Glomerular endothelial cell (primary cell): ENCODE measurements at places on chromosomes 6 and 20. TPM values are rescaled to one million over a fixed set of nuclear protein-coding genes. Genes with fewer than 3 reads are reported as not detected.

FOXQ1 gene
- total RNA-seq, result not detected in 2 replicates

GMNN gene
- 8.7 and 20.0 TPM in 2 replicates for total RNA-seq

RSPO4 gene
- total RNA-seq, result not detected in 2 replicates

FNDC11 gene
- 0.44 and 0.99 TPM in 2 replicates for total RNA-seq

C20orf144 gene
- not detected in 2 replicates for total RNA-seq

GPLD1 gene
- 0.18 TPM in 1 of 2 replicates, not detected in the other for total RNA-seq

TNFRSF6B gene
- 96.8 and 186 TPM in 2 replicates for total RNA-seq

PKHD1 gene
- 0.06 and 0.53 TPM in 2 replicates for total RNA-seq

TXNDC5 gene
- 673 and 1,031 TPM in 2 replicates for total RNA-seq

RIPPLY2 gene
- not detected in 2 replicates for total RNA-seq

FRK gene
- total RNA-seq, result 0.06 and 0.53 TPM in 2 replicates

PDE7B gene
- 17.0 and 37.7 TPM in 2 replicates for total RNA-seq

CYP21A2 gene
- total RNA-seq, result not detected in 2 replicates

CST2 gene
- total RNA-seq, result not detected in 2 replicates

SNRPB gene
- 349 and 358 TPM in 2 replicates for total RNA-seq

PAX1 gene
- total RNA-seq, result not detected in 2 replicates

RIN2 gene
- total RNA-seq, result 131 and 143 TPM in 2 replicates

MRAP2 gene
- total RNA-seq, result 0.23 TPM in 1 of 2 replicates, not detected in the other

DNAH8 gene
- total RNA-seq, result 0.06 TPM in 1 of 2 replicates, not detected in the other

SCP2D1 gene
- not detected in 2 replicates for total RNA-seq

TRIM31 gene
- total RNA-seq, result not detected in 2 replicates

PLN gene
- total RNA-seq, result 0.18 TPM in 1 of 2 replicates, not detected in the other

SLC22A1 gene
- total RNA-seq, result not detected in 2 replicates

COX4I2 gene
- not detected in 2 replicates for total RNA-seq

HNF4A gene
- total RNA-seq, result not detected in 2 replicates

FOXF2 gene
- not detected in 2 replicates for total RNA-seq

SYS1 gene
- 19.2 and 31.1 TPM in 2 replicates for total RNA-seq

SIGLEC1 gene
- total RNA-seq, result not detected in 2 replicates

ELOVL2 gene
- total RNA-seq, result not detected in 2 replicates

MAK gene
- not detected in 2 replicates for total RNA-seq

CASS4 gene
- total RNA-seq, result not detected in 2 replicates

CLIC5 gene
- total RNA-seq, result 0.05 and 0.12 TPM in 2 replicates

PAK1IP1 gene
- 15.9 and 18.4 TPM in 2 replicates for total RNA-seq

WFDC12 gene
- total RNA-seq, result not detected in 2 replicates

OPN5 gene
- total RNA-seq, result not detected in 2 replicates

MUC21 gene
- not detected in 2 replicates for total RNA-seq

CNR1 gene
- 0.34 TPM in 1 of 2 replicates, not detected in the other for total RNA-seq

SAMD5 gene
- 4.6 and 9.0 TPM in 2 replicates for total RNA-seq

BTN1A1 gene
- not detected in 2 replicates for total RNA-seq

ZNF512B gene
- 15.9 and 24.3 TPM in 2 replicates for total RNA-seq

SPATS1 gene
- not detected in 2 replicates for total RNA-seq

TTK gene
- 4.0 and 7.2 TPM in 2 replicates for total RNA-seq

ADTRP gene
- 1.5 and 2.9 TPM in 2 replicates for total RNA-seq

APOBEC2 gene
- not detected in 2 replicates for total RNA-seq

HLA-DMA gene
- total RNA-seq, result 0.53 and 0.99 TPM in 2 replicates

MOG gene
- total RNA-seq, result not detected in 2 replicates

ECT2L gene
- 0.12 TPM in 1 of 2 replicates, not detected in the other for total RNA-seq

SYCP2 gene
- 0.05 and 0.23 TPM in 2 replicates for total RNA-seq

PRICKLE4 gene
- 5.4 and 6.4 TPM in 2 replicates for total RNA-seq

CD109 gene
- total RNA-seq, result 85.1 and 100 TPM in 2 replicates

PSORS1C2 gene
- not detected in 2 replicates for total RNA-seq

LSM2 gene
- 45.3 and 74.3 TPM in 2 replicates for total RNA-seq

ASIP gene
- not detected in 2 replicates for total RNA-seq
